Activated T-helper 1 cell treated with anti-CD3 and anti-CD28 coated beads, Interleukin-12 subunit alpha, Interleukin-12 subunit beta, Interleukin-2, Interleukin-4 antibody, amounts not matched to agents 30 ng/mL and 10 ng/mL and 1 ng/mL, durations not matched to agents 14 hours and 24 hours and 36 hours (primary cell): ENCODE measurements at places on chromosomes 3 and 15.

DNA sequence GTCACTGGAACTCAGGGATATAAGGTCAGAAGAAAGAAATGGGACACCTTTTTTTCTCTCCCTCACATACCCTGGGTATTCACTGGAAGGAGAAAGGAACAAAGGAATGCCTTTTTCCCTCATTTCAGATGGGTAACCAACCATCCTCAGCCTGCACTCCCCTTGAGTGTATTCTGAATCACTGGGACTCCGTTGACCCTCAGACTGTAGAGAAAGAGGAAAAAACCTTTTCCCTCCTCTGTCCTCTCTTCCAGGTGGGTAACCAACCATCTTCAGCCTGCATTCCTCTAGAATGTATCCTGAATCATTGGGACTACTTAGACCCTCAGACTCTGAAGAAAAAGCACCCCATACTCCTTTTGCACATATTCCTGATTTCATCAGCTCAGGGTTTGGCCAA lies 11.4 kb downstream of the PRR20G start:
- no peak for DNase-seq

DNA sequence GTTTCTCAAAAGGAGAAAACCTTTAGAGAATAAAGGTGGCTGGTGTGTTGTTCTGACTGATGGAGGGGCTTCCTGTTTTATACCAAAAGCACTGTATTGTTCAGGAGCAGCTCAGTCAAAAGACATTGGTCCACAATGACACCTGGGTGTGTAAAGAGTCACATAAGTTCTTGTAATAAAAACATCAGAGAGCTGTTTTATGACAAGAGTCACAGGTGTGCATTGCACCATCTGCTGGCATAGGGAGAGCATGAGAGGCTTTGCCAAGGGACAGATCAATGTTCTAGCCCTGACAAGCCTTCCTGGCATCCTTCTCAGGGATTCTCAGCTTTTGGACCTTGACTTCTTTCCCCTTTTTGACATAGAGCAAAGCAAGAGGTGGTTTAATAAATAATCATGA lies 20.4 kb downstream of the ARPP21 start:
- no peak for DNase-seq

- no peak for DNase-seq
Observed at GRCh38 chr3:25940935-25941334, 151.0 kb downstream of the OXSM start.

- no peak for DNase-seq
Observed at GRCh38 chr3:34263101-34263621, 464.7 kb downstream of the PDCD6IP start.

GRCh38 chr3:56189536-56189935 lies 278.7 kb downstream of the ERC2 start:
- DNase-seq: no peak
